Nucleus accumbens (tissue), 56 donors: ENCODE measurements at places on chromosomes 3 and 15.

GRCh38 chr3:29720665-29721064 lies 439.8 kb downstream of the RBMS3 start:
- DNase-seq = no peak

DNA sequence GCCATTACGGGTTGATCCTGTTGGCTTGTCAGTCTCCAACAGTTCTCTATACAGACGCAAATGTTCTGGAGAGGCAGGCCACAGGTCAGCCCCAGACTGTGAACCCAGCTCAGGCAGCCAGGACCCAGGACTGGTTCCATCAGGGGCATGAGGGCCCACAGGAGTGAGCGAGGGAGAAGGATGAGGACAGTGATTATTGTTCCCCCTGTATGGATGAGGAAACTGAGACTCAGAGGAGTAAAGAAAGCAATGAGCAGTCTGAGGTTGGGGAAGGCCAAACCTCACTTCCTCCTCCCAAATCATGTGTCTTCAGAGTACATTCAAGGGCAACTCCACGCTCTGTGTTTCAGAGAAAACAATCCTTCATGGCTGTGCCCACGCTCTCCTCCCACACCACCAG lies 121.9 kb downstream of the RPLP1 start:
- no peak for DNase-seq

GRCh38 chr15:82228750-82229149 lies 33.8 kb downstream of the EFL1 start:
- no peak for DNase-seq

DNA sequence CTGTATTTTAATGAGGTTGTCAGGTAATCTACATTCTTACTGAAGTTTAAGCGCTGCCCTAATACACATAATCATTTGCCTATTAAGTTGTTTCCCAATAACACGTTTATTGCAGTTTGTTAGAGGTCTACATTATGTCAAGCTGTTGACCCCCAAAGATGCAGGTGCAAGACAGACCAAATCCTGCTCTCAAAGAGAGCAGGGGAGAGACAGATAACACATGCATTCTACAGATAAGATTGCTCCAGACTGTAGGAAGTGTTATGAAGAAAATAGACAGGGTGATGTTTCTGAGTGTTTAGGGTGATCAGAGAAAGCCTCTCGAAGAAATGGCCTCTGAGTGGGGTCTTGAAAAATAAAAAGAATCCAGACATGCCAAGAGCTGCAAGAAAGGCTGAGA lies 24.8 kb upstream of the OXTR start:
- DNase-seq = no peak

- no peak for DNase-seq
Measured at GRCh38 chr3:124786511-124787241, 56.4 kb downstream of the UMPS start.

DNA sequence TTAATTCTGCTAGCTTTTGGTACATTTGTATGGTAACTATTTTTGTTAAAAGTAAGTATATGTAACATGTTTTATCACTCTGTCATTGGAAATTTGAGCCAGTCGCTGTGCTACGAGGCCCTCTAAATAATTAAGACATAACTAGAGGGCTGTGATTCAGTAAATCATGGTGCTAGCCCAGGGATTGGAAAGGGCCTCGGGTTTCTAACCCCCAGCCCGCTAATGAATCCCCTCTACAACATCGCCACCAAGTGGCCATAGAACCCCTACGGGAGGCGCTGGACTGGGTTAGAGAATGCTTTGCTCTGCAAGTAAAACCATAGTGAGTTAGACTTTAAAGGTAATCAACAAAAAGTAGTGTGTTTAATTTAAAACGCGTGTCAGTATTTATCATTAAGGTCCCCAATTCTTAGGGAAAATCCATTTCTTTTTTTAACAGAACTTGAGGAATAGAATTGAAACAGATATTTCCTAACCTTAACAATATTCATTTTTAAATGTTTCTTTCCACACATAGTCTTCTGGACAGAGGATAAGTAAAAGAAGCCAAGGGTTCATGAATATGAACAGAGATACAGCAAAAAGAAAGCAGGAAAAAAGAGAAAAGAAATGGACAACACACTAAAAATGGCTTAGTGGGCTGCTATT lies 744.7 kb downstream of the EPHA3 start:
- DNase-seq = peak; percentile 18

DNA sequence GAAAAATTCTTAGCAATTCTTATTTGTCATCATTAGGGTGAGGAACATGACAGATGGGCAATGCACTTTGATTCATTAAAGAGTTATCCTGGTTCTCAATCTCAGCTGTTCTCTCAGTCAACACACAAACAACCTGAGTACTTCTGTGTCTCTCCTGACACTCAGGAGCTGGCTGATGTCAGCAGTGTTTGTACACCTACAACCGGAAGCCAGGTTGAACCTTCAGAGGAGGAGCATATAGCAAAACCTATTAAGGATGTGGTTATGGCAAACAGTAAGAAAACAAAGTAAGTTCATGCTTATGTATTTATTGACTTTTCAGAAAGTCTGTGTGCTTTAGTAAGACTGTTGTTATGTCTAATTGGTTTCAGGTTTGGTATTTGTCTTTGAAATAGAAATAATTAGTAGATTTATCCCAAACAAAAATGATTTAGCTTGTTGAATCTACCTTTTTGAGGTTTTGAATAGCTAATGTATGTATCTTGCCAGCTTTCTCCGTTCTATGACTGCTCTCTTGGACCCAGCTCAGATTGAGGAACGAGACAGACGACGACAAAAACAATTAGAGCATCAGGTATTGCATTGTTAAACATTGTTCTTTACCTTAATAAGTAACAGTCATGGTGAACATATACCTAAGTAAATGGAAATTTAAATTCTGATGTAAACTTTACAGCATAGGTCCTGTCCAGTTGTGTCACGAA lies 36.6 kb downstream of the CCDC66 start:
- no peak for DNase-seq

GRCh38 chr3:141086188-141086587 lies 35.0 kb downstream of the SPSB4 start:
- no peak for DNase-seq

- no peak for DNase-seq
Measured at GRCh38 chr3:129313665-129314385, 35.2 kb downstream of the HMCES start.
